Activated CD4-positive, alpha-beta T cell treated with anti-CD3 and anti-CD28 coated beads, Interleukin-10, Interleukin-2, amounts not matched to agents 100 ng/mL and 50 ng/mL, durations not matched to agents 16 hours and 8 hours (primary cell): ENCODE measurements at places on chromosomes 11 and 22.
A peak's percentile ranks its signal among the peaks of the same experiment; 100 is the strongest.

GRCh38 chr22:44667276-44667675 lies 34.7 kb upstream of the PRR5 start:
- no peak for DNase-seq

DNA sequence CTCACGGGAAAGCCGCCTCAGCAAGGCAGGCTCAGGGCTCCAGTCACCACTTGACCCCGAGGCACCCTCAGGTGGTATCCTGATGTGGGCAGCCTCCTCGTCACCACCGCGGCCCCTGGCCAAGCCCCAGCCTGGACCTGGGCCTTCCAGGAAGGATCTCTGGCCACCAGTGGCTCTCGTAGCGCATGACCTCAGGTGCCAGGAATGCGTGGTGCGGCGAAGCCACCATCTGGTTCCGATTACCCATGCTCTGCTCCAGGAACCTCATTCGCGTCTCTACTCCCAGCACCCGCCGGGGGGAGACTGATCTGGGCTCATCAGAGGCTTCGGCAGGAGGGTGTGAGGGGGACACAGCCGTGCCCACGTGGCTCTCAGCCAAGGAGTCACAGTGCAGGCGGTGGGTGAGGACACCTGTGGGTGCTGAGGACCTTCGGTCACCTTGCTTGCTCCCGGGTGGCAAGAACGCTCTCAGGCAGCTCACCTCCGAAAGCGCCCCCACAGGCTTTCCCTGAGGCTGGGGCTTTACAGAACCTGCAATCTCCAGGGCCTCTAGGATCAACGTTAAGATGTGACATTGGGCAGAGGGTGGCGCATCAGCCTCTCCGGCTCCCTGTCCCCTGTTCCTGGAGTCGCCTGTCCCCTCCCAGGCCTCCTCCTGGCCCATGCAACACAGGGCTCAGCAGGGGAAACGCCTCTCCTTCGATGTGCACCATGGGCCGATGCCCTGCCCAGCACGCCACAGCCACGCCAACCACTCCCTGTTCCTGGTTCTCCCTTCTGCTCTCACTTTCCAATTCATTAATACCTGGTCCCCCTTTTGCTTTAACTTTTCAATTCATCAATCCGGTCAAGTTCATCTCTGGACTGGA lies 39.0 kb downstream of the TBX1 start:
- DNase-seq, result no peak

GRCh38 chr22:37244922-37245722 lies 1.1 kb upstream of the RAC2 start:
- no peak for DNase-seq

GRCh38 chr11:115927823-115928329 lies 423.7 kb upstream of the CADM1 start:
- DNase-seq, result no peak

DNA sequence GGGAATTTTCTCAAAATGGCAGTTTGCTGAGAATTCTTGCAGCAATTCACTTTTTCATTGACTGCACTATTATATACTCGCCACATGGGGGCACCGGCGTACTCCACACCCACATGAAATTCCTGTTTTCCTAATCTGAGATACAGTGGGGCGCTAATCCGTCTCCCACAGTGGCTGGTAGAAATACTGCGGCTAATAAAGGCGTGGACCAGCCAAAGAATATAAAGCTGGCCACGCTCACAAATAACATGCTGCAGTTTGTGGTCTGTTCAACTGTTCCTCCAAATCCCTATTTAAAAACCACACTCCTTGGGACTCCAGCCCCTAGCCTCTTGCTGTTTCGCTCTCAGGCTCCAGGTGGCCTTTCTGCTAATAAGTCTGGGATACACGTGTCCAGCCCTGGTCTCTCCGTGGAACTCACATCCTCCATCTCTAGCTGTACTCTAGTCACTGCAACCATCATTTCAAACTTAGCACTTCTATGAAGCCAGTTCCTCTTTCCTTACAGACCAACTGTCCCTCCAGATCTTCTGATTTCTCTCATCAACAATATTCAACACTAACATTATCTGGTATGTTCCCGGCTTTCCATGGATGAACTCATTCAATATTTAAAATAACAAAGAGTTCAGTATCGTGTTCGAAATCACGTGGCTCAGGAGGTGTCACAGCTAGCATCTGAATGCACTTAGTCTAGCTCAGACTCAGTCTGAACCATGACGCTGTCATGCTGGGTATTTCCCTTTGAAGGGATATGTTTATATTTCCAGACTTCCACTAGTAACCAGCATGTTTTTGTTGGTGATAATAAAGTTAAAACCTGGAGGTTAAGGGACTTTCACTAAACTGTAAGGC lies 22.0 kb downstream of the TBRG1 start:
- peak; percentile 19 for DNase-seq

- DNase-seq, result peak; percentile 5
Observed at GRCh38 chr11:120956710-120957495, 67.0 kb upstream of the TBCEL start.

DNA sequence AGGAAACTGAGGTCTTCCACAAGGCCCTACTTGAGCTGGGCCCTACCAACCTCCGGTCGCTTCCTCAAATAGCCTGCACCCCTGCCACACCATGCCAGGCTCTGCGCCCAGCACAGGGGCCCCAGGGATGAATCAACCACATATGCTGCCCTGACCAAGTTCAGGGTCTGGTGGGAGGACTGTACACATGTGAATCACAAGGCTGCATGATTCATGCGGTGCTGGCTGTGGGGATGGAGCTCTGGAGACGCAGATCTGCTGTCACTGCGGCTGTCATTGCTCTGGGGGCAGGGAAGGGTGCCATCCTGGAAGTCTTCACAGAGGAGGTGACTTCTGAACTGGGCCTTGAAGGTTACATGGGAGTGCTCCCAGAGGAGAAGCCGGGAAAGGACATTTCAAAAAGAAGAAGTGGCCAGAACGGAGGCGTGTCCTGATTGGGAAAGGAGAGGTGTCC lies 21.5 kb downstream of the CYTH4 start:
- DNase-seq, result peak; percentile 88

DNA sequence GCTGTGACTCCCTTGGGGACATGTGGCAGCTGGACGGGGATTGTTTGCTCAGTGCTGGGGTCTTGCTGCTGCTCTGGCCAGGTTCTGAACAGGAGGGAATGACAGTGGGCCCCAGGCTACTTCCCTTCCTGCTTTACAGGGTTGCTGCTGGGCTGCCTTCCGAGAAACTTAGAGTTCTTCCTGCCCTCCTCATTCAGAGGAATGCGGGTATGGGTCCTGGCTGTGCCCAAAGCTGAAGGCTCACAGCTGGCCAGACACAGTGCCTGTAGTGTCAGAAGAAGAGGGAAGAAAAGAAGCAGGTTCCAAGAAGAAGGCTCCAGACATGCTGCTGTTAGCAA lies 108.3 kb upstream of the PARVA start:
- no peak for DNase-seq

DNA sequence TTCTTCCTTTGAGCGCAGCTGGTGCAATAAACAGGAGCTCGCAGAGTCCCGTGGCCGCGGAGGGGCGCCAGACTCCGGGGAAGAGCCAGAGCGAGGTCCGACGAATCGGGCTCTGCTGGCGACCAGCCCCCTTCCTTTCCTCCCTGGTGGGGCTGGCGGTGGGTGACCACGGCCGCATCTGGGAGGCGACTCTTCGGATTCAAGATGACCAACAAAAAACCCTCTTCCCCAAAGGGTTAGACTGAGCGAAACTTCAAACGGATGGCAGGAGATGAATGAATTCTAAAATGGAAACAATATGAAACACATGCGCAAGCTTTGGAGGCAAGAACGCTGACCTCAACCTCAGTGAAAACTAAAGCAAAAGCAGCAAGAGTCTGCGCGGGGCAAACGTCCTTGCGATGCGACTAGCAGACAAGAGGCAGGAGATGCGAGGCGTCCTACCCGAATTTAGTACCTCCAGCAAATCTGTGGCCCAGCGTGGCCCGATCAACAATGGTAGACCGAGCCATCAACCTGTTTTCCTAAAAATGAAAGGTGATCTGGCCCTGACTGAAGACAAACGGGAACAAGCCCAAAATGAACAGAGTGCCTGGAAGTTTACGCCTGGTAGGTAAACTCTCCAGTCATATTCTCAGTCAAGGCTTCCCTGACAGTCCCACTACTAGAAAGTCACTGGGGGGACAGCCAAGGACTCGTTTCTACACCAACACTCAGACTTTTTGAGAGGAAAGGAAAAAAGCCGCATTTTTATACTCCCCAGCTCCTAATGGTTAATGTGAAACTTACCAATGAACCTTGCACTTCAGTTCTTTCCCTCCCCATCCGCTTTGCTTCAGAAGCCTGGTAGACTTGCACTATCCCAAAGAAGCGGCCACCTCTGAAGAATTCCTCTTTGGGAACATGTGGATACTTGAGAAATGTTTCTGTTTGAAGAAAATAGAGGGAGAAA lies 11.6 kb downstream of the MMP3 start:
- peak; percentile 30 for DNase-seq

GRCh38 chr11:108587109-108587508 lies 6.5 kb downstream of the EXPH5 start:
- DNase-seq, result no peak

GRCh38 chr11:131465746-131466145 lies 95.3 kb downstream of the NTM start:
- DNase-seq, result no peak

DNA sequence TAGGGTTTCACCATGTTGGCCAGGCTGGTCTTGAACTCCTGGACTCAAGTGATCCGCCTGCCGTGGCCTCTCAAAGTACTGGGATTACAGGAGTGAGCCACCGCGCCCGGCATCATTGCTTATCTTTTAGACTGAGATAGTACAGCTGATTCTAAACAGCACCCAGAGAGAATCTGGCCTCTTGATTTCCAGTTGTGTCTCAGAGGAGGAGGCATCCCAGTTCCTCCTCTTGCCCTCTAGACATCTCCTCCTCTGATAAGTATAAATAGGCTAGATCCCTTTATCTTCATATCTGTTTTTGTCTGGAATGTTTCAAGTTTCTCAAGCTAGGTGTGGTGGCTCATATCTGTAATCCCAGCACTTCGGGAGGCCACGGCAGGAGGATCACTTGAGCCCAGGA lies 7.0 kb downstream of the MARK2 start:
- no peak for DNase-seq

- DNase-seq, result no peak
Observed at GRCh38 chr11:61963016-61963281, 4.5 kb downstream of the FTH1 start.
